ENCODE measurements at places on chromosomes 6 and 20.

DNA sequence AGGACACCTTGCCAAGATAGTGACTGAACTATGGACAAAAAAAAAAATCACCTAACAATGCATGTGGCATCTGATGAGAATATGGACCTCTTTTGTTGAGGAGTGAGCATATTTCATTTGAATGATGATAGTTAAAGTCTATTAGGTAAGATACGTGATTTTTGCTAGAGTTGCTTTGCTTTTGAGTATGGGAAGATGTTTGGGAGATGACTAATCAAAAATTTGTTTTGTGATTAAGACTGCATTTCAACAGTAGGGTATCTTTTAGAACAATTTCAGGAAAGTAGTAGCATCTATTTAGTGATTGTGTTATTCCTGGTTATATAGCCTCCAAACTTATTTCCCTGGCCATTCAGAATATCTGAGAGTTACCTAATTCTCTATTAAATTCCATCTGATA lies 878.6 kb upstream of the CITED2 start:
- DNase-seq: no peak

DNA sequence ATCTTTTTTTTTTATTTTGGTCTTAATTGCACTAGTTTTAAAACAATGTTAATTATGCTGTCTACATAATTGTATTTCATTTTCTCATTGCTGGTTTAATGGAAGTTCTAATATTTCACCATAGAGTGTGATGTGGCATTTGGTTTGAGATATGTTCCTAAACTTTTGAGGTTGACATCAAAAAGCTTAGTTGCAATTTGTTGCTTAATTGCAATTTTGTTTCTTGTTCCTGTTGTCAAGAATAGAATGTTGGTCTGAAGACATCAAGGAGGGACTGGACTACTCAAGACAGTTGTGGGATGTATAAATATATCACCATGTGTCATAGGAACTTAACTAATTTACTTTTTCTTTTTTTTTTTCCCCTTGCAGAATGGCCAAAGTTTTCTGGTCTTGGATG lies 12.5 kb downstream of the HSF2 start:
- DNase-seq: no peak

- no peak for DNase-seq
Measured at GRCh38 chr6:159945801-159946392, 23.0 kb upstream of the IGF2R start.

DNA sequence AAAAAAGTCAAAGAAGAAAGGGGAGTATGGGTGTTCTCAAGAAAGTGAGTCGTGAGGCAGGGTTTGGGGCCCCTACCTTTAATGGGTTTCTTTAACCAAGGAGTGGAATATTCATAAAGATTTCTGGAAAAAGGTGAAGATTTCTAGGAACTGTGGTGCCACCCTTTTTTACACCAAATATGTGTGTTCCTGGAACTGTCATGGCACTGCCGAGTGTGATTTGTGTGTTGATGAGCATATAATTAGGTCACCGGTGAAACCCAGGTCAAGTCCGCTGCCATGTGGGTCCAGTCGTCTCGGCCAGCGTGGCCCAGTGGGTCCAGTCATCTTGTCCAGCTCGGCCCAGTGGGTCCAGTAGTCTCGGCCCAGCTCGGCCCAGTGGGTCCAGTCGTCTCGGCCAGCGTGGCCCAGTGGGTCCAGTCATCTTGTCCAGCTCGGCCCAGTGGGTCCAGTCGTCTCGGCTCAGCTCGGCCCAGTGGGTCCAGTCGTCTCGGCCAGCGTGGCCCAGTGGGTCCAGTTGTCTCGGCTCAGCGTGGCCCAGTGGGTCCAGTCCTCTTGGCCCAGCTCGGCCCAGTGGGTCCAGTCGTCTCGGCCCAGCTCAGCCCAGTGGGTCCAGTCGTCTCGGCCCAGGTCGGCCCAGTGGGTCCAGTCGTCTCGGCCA lies 8.3 kb upstream of the EEF1A2 start:
- no peak for DNase-seq

GRCh38 chr6:39493174-39493573 lies 170.7 kb upstream of the KCNK16 start:
- no peak for DNase-seq
